IPS DF 19.7 (cell line): ENCODE measurements at places on chromosomes 1 and 21.
A peak's percentile ranks its signal among the peaks of the same experiment; 100 is the strongest.

DNA sequence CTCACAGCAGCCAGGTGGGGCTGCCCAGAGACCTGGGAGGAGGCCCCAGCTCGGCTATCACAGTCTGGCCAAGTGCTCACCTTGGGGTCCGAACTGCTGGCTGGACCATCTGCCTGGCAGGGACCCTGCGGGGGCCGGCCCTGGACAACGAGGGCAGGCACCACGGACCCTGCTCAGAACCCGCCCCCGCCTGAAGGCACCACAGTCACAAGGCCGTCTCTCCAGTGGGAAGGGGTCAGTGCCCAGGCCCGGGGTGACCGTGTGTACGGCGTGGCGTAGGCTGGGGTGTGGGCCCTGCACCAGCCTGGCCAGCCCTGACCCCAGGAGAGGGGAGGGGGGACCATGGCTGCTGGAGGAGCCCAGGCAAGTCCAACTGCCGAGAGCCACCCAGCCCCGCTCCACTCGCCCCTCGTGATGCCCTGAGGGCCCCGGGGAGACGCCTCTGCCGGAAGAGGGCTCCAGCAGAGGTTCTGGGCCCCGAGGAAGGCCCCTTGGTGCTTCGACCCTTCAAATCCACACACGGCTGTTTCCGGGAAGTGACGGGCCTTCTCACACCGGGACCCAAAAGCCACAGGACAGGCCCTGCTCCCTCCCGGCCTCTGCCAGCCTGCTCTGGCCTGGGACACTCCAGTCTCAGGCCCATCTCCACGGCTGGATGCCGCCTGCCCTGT lies 11.2 kb upstream of the RNF223 start:
- no peak for DNase-seq

GRCh38 chr1:90402893-90403849 lies 313.9 kb downstream of the BARHL2 start:
- peak; percentile 56 for DNase-seq

DNA sequence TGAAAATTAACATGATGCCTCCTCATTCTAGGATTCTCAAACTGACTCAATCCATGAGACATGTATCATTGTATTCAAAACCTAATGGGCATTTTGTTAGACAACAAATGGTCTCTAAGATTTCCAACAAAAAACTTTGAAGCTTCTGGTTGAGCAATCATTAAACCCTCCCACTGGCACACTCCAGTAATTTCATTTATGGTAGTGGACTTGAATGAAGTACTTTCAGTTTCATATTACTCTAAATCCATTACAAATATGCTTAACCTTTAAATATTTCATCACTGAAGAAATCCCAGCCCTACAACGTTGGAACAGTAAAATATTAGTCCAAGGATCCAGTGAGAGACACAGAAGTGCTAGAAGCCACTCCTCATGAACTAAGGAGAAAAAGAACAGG lies 43.5 kb downstream of the GBP6 start:
- DNase-seq, result no peak

DNA sequence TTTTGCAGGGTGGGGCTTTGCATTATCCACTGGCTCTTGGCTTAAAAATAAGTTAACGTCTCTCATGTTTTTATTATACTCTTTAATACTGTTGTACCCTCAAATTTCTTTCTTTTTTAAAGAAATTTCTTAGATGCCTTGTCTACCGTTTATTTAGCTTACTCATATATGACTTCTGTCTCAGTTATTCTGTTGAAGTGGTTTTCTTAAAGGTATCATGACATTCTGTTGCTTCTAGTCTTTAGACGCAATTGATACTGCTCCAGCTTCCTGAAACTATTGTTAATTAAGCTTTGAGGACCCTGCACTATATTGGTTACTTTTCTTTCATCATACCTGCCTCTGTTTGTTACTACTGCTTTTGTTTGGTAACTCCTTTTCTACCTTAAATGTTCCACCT lies 11.7 kb downstream of the PKN2 start:
- no peak for DNase-seq

GRCh38 chr21:16535626-16536025 lies 805.8 kb downstream of the USP25 start:
- DNase-seq, result no peak

GRCh38 chr1:160189649-160190625 lies at the start of gene CASQ1:
Gene CASQ1, plus strand, starts transcription at chr1:160190575. Its CDS starts 177 bp downstream, at chr1:160190752.
- DNase-seq, result no peak

DNA sequence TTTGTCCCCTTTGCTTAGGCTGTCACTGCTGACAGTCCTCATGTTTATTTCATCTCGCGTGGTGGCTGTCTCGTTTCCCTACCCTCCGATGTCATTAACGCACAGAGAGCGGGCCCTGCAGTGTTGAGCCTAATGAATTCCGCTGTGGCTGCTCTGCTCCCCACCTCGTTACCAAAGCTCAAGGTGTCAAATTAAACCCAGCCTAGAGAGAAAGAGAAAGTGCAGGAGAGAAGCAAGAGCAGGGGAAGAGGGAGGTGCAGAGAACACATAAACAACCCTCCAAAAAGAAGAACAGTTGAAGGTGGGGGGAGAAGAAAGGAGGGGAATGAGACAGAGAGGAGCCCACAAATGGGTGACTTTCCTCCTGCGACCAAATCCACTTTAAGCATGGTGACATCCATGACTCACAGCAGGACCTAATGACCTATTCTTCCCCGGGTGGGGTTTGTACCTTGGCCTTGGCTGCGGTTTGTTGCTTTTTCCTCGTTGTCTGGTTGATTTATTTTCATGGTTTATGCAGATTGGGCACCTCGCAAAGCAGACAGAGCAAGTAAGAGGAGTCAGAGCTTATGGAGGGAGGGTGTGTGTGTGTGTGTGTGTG lies 92.5 kb downstream of the PBX1 start:
- no peak for DNase-seq

GRCh38 chr1:83818916-83819315 lies 180.0 kb downstream of the TTLL7 start:
- no peak for DNase-seq

- DNase-seq, result no peak
Observed at GRCh38 chr1:150118716-150119115, 31.0 kb upstream of the PLEKHO1 start.

- DNase-seq, result no peak
Observed at GRCh38 chr1:183191833-183192232, 5.8 kb downstream of the LAMC2 start.

DNA sequence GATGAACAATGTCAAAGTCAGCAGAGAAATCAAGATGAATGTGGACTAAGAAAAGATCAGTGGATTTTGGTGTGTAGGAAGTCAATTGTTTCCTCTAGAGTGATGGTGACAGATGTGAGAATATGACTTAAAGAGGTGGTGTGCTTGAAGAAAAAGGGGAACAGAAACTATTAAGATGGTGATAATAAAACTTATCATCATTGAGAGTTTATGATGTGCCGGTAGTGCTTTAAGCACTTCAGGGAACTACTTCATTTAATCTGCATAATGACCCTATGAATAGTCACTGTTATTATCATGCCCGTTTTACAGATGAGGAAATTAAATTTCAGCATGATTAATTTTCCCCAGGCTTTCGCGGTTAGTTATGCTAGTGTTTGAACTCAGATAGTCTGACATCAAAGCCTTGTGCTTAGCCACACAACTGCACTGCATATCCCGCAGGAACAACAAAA lies 246.9 kb upstream of the LRRC7 start:
- no peak for DNase-seq

GRCh38 chr1:3080053-3080955 lies 11.3 kb downstream of the PRDM16 start:
- no peak for DNase-seq

- DNase-seq, result no peak
Observed at GRCh38 chr1:1569341-1569740, 5.3 kb downstream of the SSU72 start.

- no peak for DNase-seq
Observed at GRCh38 chr1:66998972-66999371, 55.0 kb downstream of the SLC35D1 start.

- no peak for DNase-seq
Observed at GRCh38 chr1:240495601-240496000, 116.4 kb downstream of the GREM2 start.

GRCh38 chr1:241228339-241228738 lies 128.7 kb downstream of the RGS7 start:
- no peak for DNase-seq

DNA sequence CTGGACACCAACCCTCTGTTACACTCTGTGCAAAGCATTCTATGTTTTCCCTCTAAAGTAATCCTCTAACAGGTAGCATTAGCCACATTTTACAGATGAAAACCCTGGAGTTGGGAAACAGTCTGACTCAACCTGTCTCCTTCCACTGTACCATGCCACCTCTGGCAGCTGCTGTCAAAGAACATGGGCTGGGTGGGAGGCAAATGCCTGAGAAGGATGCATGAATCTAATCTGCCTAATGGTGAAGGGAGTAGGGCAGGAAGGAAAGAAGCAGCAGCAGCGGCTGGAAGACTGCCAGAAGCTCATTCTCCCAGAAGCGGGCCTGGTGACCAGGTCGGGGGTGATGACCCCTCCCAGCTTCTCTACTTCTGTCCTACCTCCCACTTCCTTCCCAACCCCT lies 21.7 kb downstream of the LRRC71 start:
- no peak for DNase-seq

DNA sequence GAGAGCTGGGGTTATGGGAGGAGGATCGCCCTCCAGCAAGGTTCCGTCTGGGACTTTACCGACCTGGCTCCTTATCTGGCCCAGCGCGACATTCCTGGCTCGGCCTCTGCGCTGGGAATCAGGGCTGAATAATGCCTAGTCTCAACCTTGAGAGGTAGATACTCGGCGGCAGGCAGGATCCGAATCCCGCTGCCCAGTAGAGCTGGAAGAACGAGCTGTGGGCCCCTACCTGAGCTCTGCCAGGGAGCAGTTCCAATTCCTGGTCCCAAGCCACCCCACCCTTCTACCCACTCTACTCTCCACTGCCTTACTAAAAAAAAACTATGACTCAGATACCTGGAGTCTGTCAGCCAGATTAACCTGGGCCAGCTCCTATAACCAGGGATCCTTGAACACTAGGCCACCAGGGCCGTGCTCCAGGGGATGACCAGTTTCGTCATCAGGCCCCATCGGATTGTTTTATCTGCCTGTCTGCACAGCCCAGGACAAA lies 53.6 kb downstream of the RHBG start:
- no peak for DNase-seq

DNA sequence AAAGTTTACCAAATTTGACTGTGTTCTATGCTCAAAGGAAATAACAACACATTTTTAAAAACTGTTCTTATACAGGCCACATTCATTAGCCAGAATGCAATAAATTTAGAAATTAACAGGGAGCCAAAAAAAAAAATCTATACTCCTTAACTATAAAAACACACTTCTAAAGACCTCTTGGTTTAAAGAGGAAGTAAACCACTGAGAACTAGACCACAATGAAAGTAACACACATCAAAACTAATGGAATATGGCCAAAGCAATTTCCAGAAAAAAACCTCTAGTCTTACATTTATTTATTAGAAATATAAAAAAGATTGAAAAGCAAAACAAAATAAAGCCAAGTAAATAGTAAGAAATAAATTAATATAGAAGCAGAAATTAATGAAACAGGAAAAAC lies 48.9 kb upstream of the GADD45A start:
- DNase-seq, result no peak

DNA sequence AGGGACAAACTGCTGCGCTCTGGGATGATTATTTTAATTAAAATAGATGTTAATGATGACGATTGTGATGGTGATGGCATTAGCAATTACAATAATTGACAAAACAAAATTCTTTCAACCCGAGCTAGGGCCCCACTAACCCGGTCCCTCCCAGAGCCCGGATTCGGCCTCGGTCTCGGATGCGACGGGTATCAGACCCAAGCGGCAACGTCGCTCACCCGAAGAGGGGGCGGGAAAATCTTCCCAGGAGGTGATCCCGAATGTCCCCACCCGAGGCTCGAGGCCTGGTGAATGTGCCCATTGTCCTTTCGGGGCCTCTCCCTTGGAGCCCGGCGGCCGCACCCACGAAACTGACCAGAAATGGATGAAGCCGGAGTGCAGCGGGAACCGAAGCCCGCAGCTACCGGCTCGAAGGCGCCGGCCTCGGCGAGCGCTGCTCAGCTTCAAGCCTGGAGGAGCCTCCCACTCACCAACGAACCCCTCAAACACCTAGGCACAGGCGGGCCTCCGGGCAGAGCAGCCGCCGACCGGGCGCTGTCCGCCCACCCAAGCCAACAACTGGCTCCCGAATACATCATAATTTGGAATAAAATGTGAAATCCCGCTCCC lies 1.2 kb downstream of the TAL1 start:
- no peak for DNase-seq

GRCh38 chr1:207405814-207406213 lies 48.3 kb upstream of the CR2 start:
- no peak for DNase-seq

DNA sequence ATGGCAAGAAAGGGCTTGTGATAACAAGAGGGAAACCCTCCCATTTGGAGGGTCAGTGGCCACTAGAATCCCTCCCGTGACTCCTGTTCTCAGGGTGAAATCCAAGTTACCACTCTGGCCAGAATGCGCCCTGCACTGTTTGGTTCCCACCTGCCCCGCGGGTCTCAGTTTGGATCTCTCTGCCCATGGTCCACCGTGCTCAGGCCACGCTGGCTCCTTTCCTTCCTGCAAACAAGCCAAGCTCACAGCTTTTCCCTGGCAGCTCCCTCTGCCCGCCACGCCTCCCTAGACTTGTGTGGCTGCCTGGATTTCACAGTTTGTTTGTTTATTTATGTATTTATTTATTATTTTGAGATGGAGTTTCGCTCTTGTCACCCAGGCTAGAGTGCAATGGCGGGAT lies 179.5 kb upstream of the VAMP3 start:
- DNase-seq, result no peak

DNA sequence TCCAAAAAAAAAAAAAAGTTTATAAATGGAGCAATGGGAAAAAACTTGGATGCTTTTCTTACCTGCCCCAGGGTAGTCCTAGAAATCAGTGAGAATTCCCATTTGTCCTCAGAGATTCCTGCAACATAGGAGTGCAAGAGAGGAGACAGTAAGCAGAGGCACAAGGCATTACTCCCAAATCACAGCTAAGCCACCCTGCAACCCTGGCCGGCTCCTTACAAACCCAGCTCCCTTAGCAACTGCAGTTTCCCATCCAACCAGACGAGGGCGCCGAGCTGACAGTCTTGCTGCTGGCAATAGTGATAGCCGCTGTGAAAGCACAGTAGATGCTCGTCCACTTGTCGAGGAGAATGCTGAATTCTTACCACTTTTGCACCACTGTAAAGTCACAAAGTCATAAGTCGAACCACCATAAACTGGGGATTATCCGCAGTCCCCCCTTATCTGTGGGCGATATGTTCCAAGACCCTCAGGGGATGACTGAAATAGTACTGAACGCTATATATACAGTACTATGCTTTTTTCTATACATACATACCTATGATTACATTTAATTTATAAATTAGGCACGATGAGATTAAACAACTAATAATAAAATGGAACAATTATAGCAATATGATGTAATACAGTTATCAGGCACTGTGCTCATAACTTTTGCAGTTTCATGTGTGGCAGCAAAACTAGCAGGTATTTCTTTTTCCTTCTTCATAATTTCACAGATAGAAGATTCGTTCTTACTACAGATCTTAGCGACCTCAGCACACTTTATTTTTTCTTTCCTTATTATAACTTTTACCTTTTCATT lies 6.0 kb upstream of the PITHD1 start:
- DNase-seq, result no peak

- DNase-seq, result no peak
Observed at GRCh38 chr1:211478376-211478775, 13.6 kb downstream of the RD3 start.
